ENCODE measurements at places on chromosomes 2 and 18.

GRCh38 chr2:134305109-134305491, 51.2 kb downstream of the MGAT5 start:
- no peak for DNase-seq

DNA sequence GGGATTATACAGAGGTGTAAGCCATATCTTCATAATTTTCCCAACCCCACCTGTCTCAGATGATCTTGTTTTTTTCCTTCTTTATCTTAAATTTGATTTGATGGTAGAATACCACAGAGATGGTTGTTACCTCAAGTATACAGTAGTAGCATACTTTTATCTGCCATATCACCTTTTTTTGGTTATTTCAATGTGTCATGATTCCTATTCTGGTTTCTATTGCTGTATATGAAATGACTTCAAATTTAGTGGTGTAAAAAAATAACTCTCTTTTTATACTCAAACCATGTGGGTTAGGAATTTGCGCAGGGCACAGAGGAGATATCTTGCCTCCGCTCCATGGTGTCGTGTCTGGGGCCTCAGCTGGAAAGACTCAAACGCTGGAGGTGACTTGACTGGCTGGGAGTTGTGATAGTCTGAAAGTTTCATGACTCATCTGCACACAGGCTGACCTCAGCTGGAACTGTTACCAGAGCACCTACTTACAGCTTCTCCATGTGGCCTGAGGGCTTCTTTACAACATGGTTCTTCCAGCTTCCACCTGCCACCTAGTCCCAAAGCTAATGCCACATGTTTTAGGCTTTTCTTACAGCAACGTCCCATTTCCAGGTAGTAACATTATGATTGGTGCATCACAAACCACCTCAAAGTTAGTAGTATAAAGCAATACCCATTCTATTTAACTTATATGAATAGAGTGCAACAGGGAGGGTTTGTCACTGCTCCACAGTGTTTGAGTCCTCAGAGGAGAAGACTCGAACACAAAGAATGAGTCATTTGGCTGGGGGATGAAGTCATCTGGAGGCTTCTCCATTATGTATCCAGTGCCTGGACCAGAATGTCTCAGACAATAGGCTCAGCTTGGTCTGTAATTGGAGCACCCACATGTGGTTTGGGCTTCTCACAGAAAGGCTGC, 82.3 kb upstream of the XPO1 start:
- no peak for DNase-seq

DNA sequence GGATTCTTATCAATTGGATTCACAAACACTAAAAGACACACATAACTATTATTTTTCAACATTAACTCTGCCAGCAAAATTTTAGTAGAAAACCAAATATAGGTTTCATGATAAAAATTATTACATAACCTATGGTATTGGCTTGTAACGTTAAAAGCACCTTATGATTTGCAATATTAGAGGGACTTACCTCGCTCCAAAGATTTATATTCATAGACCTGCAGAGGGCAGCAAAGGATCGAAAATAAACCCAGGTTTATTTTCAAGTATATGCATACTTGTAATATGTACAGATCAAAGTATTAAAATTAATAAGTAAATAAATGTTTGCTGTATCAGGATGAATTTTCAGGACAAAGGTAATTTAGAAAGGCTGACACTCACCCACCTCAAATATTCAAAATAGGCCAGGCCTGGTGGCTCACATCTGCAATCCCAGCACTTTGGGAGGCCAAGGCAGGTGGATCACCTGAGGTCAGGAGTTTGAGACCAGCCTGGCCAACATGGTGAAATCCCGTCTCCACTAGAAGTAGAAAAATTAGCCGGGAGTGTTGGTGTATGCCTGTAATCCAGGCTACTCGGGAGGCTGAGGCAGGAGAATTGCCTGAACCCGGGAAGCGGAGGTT, 45.3 kb downstream of the LRPPRC start:
- peak; percentile 2 for DNase-seq

GRCh38 chr18:56545464-56545863, 92.9 kb downstream of the TXNL1 start:
- DNase-seq = no peak

DNA sequence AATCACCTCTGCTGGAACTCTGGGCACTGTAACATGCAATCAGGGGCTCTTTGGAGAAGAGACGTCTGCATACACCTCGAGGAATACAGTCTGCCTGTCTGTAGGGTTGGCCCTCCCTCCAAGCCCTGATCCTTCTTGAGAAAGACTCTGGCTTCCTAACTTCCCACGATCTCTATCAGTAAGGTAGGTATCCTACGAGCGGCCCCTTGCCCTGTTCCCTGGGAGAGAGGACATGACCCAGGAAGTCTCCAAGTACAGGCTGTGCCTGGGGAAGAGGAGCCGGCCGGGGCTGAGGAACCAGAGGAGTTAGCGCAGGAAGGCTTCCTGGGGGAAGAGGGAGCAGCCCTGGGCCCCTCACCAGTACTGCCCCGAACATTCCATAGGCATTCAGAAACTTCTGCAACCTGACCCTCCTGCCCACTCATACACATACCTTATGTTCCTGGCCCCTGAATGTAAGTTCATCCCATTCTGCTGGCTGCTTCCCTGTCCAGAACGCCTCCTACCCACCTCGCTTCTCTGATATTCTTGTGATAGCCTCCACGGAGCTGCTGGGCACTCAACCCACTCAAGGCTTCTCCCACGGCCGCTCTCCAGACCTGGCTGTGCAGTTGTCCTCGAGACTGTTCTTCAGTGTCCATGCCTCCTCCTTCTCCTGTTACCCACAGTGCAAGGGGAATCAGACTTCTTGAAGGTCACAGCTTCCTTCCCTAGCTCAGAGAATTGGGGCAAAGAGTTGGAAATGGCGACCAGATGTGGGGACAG, 116.1 kb downstream of the CYP26B1 start:
- DNase-seq = no peak

DNA sequence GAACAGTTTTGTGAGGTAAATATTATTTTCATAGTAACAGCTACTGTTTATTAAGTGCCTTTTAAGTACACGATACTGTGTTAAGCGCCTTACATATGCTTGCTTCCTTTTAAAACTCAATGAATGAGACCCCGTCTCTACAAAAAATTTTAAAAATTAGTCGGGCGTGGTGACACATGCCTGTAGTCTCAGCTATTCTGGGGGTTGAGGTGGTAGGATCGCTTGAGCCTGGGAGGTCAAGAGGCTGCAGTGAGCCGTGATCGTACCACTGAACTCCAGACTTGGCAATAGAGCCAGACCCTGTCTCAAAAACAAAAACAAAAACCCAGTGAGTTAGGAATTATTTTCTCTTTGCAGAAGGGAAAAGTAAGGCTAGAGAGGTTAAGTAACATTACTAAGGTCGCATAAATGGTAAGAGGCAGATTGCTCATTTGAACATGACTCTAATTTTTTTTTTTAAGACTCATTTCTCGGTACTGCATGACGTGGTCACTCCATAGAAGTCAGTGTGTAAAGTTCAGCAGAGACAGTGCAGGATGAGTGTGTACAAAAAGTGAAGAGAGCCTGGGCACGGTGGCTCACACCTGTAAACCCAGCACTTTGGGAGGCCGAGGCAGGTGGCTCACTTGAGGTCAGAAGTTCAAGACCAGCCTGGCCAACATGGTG, 1.1 kb downstream of the METAP1D start:
- DNase-seq = no peak

- DNase-seq = no peak
Measured at GRCh38 chr2:28357055-28357454, 35.6 kb upstream of the FOSL2 start.

DNA sequence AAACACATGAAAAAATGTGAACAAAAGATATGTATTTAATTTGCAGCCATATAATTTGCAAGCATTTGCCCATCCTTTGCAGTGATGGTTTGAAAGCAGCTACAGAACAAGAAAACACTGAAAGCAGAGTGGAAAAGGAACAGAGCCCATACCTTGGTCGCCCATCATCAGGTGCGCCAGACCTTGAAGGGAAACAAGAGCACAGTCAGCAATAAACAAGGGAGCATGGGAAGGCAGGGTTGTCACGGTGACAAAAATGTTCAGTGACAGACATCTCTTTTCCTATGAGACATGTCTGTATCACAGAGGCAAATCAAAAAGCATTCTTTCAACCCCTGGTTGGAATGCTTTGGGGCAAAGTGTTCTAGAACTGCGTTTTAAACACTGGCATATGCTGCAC, 109.4 kb downstream of the NRXN1 start:
- DNase-seq = no peak

DNA sequence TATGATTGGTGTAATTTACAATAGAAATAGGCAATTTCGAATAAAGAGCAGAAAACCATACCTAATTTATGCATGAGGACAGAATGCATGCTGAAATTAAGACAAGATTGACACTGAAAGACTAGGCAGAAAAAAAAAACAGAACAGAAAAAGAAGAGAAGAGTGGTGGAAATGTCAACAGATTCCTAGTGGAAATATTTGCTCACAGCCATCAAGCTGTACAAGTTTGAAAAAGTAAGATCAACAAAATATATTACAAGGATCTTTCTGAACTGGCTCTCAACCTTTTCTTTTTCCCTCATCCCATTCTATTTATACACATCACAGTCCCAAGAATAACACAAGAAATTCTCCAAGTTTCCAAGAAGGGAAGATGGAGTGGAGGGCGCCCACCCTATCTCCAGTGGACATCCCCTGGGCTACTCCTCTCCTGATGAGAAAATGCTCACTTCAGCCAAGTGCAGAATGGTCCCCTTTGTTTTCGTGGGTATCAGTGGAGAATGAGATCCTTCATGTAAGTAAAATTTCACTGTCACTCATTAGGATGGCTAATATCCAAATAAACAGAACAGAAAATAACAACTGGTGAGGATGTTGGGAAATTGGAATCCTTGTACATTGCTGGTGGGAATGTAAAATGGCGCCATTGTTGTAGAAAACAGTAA, 51.0 kb upstream of the ZNF532 start:
- DNase-seq = no peak

DNA sequence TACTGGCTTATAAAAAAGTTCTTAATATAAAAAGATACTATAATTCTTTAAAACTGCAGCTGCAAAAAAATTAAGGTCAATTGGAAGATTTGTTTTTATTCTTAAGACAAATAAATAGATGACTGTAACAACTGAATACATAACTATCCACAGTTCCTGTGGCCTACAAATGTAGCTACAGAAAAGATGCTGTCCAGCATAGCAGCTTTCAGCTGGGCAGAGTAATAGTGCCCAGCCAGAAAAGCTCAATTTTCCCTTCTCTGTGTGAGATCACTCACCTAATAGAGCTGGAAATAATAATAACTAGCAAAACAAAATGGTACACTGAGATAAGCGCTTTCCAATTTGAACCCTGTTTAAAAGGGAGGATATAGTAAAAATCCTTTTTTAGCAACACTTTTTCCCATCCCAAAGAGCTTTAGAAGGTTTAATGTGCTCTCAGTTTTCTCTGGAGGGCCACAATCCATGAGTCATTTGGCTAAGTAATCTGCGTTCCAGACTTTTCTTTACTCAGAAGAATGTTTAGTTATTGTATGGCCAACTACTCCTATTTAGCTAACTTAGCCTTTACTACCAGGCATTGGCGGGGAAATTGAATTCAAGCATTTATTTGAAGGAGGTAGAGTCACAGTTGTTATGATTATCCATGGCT, 158.1 kb upstream of the SLC39A10 start:
- DNase-seq = no peak

GRCh38 chr2:167331636-167332232, 443.5 kb downstream of the XIRP2 start:
- DNase-seq = peak; percentile 44

DNA sequence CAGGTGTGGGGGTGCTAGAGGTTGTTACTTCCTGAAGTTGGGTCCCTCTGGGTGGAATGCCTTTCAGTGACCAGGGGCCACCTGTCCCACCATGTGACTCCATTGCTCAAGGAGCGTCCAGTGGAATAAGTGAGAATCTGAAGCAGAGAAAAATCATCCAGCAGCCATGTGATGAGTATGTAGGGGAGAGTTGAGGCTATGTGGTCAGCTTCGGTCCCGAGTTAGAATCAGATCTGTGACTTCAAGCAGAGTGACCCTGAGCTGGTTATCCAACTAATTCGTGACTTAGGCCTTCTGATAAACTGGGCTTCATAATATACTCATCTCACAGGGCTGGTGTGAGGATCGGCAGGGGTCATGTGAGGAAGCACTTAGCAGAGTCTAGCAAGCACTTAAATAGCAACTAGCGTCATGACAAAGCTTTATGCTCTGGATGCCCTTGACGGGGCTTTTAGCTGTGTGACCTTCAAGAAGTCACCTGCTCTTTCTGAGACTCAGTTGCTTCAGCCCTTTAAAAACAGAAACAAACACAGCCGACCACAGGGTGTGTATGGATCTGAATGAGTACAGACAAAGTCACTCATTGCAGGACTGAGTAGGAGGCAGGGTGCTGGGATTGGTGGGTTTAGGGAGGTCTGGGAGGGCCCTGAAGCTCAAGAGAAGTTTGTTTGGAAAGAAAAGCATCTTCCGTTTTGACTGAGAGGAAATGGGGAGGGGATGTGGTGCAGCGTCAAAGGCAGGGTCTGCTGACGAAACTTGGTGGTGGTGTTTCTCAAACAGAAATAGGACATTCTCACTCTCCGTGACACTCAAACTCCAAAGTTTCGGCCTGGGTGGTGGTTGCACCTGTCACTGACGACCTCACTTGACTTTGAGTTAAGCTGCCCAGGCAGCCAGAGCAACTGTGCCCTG, 264.0 kb upstream of the CXCR4 start:
- no peak for DNase-seq

DNA sequence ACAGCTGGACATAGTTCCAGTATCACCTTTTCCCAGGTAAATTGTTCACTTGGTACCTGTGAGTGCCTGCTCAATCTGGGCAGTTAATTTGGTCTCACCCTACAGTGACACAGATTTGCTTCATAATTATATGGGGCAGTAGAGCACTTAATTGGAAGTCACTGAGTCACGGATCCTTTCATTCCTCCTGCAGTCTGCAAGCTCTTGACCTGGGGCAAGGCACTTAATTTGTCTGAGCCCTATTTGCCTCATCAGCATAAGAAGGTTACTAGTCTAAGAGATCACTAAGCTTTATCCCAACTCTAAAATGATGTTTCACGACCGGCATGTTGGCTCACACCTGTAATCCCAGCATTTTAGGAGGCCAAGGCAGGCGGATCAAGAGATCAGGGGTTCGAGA, 8.9 kb downstream of the FBXO36 start:
- DNase-seq = no peak

DNA sequence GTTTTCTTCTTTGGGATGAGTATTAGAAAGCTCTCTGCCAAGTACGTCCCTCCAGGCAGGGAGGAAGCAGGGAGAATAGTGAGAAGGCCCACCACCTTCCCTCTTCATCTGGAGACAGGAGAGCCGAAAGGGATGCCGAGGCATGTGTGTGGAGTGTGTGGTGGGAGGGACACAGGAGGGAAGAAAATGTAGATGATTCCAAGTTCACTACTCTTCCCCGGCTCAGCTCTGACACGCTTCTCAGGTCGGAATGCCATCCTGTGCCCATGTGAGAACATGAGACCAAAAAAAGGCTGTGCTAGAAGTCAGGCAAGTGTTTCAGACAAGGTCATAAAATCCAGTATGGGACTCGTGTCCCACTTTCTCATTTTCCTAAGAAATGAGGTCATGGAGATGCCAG, 47.4 kb downstream of the GYPC start:
- no peak for DNase-seq

- DNase-seq = no peak
Measured at GRCh38 chr2:45734952-45735351, 83.5 kb downstream of the PRKCE start.

Measured in HuH-7 (cell line).